Activated CD4-positive, alpha-beta T cell treated with anti-CD3 and anti-CD28 coated beads, Interleukin-2, amount 50 U/mL, for 48 hours (primary cell): ENCODE measurements at places on chromosomes 7 and 10.

- no peak for DNase-seq
Observed at GRCh38 chr7:5232485-5232837, 42.4 kb downstream of the WIPI2 start.

- no peak for DNase-seq
Observed at GRCh38 chr7:106423111-106423510, 138.3 kb upstream of the NAMPT start.

DNA sequence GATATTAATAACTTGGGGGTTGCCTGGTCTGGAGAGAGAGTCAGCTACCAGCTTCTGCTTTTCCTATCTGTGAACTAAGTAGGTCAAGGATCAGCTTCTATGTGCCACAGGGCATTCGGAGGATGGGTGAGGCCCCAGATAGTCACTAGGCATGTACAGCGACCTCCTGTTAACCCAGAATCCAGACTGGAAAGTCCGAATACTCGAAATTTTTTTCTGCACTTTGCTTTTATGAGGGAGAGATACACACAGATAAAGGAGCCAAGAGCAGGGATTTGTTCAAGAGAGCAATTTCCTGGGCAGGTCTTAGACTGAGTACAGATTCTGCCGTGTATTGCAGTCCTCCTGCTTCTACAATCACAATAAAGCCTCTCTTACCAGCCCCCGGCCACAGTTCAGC lies 54.2 kb downstream of the EMX2 start:
- no peak for DNase-seq

- peak; percentile 36 for DNase-seq
Observed at GRCh38 chr7:50265968-50266634, 38.4 kb upstream of the IKZF1 start.

DNA sequence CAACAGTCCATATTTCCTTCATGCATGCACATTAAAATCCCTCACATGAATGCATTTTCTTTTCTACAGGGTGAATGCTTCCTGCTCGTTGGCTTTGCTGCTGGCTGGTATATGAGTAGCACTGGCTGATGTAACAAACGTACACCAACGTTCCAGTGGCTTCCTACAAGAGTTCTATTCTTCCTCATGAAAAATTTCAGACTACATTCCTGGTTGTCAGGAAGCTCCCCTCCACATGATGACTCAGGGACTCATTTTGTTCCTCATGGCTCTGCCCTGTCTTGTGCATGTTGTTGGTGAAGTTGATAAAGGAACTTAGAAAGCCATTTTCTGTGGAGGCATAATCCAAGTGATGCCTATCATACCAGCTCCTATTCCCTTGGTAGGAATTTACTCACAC lies 470.7 kb upstream of the KLF6 start:
- no peak for DNase-seq
